ENCODE measurements at places on chromosomes 16 and 17.

DNA sequence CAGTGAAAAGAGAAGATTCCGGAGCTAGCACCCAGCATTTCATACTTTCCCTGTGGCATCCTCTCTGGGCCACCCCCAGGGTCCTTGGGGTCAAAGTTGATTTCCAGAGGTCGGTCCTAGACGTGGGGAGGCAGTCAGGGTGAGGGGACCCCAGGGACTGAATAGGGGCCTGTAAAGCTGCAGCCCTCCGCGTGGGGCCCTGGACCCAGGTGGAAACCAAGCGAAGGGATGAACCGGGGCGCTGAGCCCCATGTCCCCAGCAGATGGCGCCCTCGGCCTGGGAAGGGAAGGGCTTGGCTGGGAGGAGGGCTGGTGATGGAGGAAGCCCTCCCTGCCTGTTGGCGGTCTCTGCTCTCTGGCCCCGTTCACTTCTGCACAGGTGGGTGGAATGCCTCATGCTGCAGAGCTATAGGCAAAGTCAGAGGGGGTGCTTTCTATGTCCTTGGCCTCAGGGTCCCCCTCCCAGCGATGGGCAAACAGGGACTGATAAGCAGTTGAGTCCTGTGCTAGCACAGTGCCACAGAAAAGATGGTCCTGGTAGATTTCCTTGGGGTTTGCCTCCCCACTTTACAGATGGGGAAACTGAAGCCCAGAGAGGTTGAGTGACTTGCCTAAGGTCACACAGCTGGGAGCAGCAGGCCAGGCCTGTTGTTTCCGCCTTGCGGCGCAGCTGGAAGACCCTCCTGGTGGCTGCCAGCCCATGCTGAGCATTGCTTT lies 163.4 kb upstream of the CIBAR2 start:
- peak; percentile 70 for DNase-seq

GRCh38 chr17:59451706-59452105 lies 113.7 kb upstream of the DHX40 start:
- no peak for DNase-seq

DNA sequence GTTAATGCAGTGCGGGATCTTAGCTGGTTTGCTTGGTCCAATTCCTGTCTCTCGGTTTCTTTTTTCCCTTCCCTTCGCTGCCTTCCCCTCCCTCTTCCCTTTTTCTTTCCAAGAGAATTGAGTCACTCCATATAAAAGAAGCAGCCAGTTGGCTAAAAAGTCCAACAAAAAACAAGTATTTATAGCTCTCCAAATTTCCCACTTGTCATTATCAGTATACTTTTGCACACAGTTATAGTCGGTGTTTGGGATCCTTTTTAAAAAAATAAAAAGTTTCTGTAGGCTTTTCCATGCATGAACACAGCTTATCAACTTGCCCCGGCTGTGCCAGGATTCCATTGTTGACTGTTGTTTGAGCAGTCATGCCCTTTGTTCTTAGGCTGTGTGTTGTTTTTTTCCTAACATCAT lies 24.9 kb downstream of the HMOX2 start:
- no peak for DNase-seq

DNA sequence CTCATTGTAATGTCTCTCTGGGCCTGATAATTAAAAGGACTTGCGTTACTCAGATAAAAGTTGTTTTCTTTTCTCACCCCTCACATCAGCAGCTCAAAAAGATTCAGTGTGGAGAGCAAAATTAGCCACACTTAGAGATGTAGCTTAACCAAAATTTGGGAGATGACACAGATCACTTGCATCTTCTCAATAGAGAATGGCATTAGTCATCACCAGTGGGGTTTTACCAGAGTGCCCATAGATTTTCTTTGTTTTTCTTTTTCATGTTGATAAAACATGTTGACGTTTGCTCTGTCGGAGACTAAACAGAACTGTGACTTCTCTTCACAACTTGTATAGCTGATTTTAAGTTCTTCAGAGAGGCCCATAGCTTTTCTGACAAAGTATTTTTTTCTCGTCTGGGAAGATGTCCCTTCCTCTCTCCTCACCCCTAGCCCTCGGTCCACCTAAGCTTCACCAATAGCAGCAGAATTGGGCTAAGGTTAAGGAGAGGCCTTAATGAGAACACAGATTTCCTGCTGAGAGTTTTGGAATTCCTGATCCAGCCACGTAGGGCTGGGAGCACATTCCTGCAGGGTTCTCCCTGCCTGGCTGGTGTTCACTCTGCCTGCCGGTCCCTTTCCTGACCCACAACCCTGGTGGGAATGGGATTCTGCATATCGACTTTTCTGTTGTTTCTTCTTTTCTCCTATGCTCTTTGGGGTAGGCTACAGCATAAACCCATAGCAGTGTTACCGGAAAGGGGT lies 92.6 kb downstream of the CACNG3 start:
- no peak for DNase-seq

DNA sequence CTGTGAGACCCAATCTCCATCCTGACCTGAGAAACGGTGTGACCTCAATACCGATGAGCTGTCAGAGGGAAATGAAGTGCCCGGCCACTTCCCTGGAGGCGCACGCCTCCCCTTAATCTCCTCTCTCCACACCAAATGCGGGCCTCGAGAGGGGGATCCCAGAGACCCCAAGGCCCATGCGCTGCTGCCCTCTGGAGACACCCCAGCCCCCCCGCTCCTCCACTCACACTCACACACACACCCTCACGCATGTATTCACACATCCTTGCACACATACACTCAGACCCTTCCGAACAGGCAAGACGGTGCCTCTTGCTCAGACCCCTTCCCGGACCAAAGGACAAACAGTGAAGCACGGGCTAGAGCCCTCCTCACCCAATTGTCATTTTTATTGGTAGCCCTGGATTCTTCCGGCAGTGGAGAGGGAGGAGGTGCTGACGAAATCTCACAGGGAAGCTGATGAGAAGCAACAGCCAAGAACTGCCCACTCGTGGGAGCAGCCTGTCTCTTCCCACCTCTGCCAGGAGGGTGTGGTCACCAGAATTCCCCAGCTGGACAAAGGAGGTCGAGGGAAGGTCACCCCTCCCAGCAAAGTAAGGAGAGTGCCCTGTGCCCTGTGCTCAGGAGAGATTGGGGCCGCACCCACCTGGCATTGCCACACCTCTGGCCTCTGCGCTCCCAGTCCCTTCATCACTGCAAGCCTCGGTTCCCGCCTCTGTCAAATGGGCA lies 136.0 kb upstream of the TNRC6C start:
- DNase-seq = no peak

DNA sequence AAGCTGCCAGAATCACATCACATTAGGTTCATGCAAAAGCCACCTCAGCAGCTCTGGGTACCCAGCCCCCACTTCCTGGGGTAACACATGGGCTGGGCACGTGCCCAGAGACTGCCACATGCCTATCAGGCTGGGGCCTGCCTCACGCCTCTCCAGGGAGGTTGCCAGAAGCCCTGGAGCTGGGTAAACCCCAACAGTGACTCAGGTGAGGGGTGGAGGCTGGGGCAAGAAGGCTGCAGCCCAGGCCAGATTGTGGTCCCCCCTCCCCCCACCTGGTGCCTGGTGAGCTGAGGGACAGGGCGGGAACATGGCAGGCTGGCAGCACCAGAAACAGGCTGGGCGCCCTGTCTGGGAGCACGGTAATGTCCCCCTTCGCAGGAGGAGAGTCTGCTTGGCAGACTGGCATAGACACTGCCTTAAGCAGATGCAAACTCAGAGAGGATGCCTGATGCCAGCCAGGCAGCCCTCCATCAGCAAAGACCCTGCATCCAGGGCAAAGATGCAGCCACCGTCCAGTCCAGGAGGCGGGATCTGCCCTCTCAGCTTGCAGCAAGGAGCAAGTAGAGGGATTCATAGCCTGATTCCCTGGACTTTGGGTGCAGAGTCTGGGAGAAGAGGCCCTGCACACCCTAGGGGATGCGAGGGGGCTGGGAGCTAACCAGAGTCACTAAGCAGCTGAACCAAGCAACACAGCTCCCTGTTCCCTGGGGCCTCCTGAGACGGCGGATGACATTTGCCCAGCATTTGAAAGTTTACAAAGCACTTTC lies 28.8 kb downstream of the NGFR start:
- DNase-seq = peak; percentile 20

DNA sequence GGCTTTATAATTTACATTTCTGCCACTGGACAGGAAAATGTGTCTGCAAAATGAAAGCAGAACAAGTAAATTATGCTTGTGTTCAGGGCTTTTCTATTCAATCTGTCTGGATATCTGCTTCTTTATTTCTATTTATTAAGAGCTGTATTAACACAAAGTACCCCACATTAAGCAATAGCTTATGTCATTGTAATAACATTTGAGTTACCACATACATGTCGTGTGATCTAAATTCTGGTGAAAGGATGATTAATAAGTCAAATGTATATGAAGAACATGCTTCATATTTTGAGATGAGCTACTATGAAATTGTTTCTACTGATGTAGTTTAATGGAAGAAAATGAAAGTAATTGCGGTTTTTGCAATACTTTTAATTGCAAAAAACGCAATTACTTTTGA lies 238.2 kb downstream of the KCNJ2 start:
- DNase-seq = no peak

DNA sequence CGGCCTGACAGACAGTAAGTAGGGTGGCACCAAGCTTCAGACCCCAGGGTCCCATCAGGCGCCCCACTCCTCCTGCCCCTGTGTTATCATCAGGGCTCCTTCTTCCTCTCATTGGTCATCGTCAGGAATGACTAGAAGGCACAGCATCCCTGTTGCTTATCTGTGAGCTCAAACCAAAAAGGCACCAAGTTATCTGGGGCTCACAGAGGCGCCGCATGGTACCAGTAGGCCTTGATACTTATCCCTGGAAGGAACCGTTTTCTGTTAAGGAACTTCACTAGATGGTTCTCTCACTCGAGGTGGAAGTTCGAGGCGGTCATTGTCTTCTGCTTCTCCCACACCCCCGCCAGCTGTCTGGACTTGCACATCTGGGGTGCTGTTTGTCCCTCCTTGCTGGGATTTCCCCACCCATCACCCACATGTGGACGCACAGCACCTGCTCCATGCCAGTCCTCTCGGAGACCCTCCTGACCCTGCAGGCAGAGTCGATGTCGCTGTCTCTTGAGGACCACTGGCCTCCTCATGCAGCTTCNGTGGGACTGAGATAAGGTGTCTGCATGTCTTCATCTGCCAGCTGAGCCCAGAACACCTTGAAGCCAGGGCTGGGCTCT lies 52.1 kb downstream of the METRNL start:
- DNase-seq = no peak

DNA sequence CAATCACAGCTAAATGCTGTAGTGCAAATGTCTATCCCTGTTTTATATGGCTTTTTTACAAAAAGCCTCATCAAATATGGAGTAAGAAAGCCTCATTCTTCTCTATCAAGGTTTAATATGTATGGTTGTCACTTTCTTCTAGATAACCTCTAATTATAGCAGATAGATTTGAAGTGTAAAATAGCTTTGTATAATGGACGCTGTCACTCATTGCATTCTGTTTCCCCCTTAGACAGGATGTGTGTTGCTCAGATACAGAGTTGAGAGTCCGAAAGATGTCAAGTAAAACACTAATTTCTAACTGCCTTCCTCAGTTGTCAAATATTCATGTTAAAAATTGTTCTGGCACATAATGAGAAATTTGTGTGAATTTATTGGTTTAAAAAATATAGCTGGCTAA lies 88.0 kb downstream of the NLK start:
- DNase-seq = no peak

- no peak for DNase-seq
These were observed 29.3 kb downstream of the MAPT start for GRCh38 chr17:45923511-45924268.

GRCh38 chr16:66899945-66900710 lies 18.6 kb downstream of the CDH16 start:
- no peak for DNase-seq

DNA sequence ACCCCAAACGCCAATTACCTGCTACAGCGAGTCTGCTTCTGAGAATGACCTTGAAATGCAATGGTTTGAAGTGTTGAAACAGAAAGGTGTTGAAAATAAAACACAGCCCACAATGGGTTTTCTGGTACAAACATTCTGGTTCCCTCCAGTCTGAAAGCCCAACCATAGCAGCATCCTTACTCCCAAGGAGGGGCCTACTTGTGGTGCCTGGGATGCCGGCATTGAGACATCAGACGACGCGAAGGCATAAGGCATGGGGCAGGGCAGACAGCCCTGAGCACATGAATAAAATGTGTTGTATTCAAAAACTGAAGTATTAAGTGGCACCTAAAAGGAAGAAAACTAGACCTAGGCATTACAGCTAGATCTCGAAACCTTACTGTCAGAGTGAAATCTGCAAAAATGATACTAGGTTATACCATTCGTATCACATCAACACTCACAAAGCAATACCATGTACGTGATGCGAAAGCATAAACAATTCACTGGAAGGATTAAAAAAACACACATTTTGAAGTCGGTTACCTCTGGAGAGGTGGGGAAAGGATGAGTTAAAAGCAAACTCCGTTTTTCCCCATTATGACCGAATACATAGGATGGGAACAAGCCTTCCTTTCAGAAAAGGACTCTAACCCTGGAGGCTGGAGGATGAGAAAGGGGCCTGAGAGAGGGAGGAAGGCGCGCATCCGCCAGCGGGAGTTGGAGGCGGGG lies 702 bp downstream of the NUDT21 start:
- DNase-seq = no peak

DNA sequence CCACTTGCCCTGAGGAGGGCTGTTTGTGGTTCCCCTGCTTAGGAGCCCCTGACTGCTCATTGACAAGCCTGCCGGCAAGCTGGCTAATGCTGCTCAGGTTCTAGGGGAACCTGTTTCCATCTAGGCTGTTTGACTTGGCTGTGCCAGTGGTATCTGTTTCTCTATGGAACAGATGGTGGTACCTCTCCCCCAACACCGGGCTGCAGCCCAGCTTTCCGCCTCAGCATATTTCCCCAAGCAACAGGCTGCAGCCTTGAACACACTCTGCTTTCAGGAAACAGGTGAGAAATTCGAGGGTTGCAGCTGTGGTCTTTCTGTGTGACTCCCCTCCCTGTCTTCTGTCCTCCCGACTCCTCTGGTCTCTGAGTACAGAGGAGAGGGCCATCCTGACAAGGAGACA lies 132.3 kb downstream of the TMEM132E start:
- DNase-seq = no peak

DNA sequence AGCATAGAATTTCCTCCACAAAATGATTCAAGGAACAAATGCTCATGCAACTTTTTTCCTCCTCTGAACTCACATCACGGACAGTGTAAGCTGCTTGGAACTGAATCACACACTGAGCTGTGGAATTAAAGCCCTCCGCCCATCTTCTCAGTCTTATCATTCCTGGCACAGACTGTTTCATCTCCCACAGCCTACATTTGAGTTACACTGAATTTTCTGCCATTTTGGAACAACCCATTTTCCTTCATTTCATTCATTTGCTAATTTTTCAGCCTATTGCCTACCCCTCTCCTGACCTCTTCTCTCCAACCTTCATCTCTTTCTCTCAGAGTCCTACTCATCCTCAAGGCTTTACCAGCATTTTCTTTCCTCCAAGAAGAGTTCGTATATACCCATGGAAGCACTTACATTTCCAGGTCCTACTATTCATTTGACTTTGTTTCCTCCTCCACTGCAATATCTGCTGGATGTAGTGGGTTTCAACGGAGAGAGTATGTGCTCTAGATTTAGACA lies 39.1 kb upstream of the TOM1L1 start:
- DNase-seq = no peak

DNA sequence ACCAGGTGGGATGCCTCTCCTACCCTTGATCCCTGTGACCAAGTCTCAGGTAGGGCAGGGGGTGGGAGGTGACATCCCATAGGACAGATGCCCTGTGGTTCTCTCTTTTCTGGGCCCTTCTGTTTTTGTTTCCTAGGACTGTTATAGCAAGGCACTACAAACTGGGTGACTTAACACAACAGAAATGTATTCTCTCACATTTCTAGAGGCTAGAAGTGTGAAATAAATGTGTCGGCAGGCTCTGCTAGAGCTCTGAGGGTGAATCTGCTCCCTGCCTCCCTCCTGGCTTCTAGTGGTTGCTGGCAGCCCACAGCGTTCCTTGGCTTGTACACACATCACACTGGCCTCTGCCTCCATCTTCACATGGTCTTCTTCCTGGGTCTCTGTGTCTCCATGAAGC lies 12.7 kb downstream of the CALB2 start:
- DNase-seq = no peak

Measured in activated CD8-positive, alpha-beta memory T cell treated with anti-CD3 and anti-CD28 coated beads, Interleukin-2, amount 50 U/mL, for 4 hours (primary cell).